Natural killer cell (primary cell): ENCODE measurements at places on chromosomes 5 and 9. TPM values are rescaled to one million over a fixed set of nuclear protein-coding genes. Genes with fewer than 3 reads are reported as not detected.

CCDC152 gene
- 4.0 TPM for total RNA-seq

NR6A1 gene
- total RNA-seq, result 0.75 TPM

SLC24A2 gene
- total RNA-seq, result not detected

ARHGEF39 gene
- total RNA-seq, result 1.5 TPM

CNTFR gene
- total RNA-seq, result not detected

LCN15 gene
- not detected for total RNA-seq

NPDC1 gene
- 3.4 TPM for total RNA-seq

CAVIN4 gene
- total RNA-seq, result 0.63 TPM

GRCh38 chr5:127664093-127664492 is 15.2 kb downstream of the CTXN3 start:
- no peaks in the 10 kb centered on the region for H3K36me3 ChIP-seq
- H3K4me1 ChIP-seq, result no peaks in the 10 kb centered on the region
- no peak for DNase-seq
- no peaks in the 10 kb centered on the region for H3K27me3 ChIP-seq
- H3K4me3 ChIP-seq, result no peak overlapping the region
- no peak overlapping the region for H3K27ac ChIP-seq

DNA sequence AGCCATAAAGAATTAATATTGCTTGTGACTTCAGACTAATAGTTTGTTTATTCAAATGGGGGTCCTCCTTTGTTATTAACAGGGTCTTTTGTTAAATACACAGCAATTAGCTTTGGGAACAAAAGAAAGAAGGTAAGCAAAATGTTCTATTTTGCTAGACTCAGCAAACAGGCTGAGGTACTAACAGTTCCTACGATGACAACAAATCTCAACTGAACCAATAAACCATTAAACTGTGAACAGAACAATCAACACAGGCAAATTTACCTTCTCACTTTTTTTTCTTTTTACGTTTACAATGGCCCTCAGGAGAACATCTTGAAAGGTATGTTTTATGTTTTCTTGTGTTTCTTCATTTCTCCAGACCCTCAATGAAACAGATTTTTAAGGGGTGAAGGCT is 207.2 kb downstream of the NFIB start:
- H3K27me3 ChIP-seq, result no peaks in the 10 kb centered on the region
- no peaks in the 10 kb centered on the region for H3K4me1 ChIP-seq
- H3K27ac ChIP-seq, result no peak overlapping the region
- no peaks in the 10 kb centered on the region for H3K36me3 ChIP-seq

DNA sequence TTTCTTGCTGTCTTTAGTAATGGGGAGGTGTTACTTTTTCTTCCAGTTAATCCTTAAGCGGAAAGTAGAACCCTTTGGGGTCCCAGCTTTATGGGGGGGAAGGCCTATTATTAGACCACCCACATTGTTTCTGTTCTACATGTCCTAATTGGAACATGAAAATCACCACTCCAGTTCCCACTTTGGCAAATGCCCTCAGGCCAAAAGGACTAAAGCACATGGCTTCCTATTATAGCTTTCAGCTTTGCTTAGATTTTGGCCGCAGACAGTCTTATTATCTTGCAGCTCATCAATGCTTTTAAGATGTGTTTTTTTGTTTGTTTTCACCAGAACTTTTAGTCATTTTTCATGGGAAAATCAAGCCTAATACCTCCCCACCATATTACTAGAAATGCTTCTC is 296.8 kb upstream of the ANKH start:
- H3K27me3 ChIP-seq, result no peaks in the 10 kb centered on the region
- H3K4me3 ChIP-seq, result no peak overlapping the region
- no peak overlapping the region for H3K27ac ChIP-seq
- H3K4me1 ChIP-seq, result no peaks in the 10 kb centered on the region
- DNase-seq, result no peak

GRCh38 chr5:55608595-55609349 is 74.0 kb upstream of the PLPP1 start:
- H3K36me3 ChIP-seq, result no peaks in the 10 kb centered on the region
- H3K4me1 ChIP-seq, result no peaks in the 10 kb centered on the region
- H3K27ac ChIP-seq, result no peak overlapping the region
- DNase-seq, result no peak
- H3K27me3 ChIP-seq, result no peaks in the 10 kb centered on the region
- H3K4me3 ChIP-seq, result no peak overlapping the region

GRCh38 chr5:107807431-107807830 is 136.7 kb upstream of the EFNA5 start:
- no peak overlapping the region for H3K4me3 ChIP-seq
- no peaks in the 10 kb centered on the region for H3K4me1 ChIP-seq
- no peaks in the 10 kb centered on the region for H3K36me3 ChIP-seq
- no peak for DNase-seq
- H3K27me3 ChIP-seq, result no peaks in the 10 kb centered on the region

GRCh38 chr9:88387036-88387551 is 1.1 kb upstream of the SPIN1 start:
- no peaks in the 10 kb centered on the region for H3K36me3 ChIP-seq
- peaks cover 14% of the 10 kb centered on the region for H3K4me1 ChIP-seq
- no peaks in the 10 kb centered on the region for H3K27me3 ChIP-seq
- H3K4me3 ChIP-seq, result peak overlapping the region; percentile 82
- no peak for DNase-seq
- H3K27ac ChIP-seq, result peak overlapping the region; percentile 60

- H3K4me3 ChIP-seq, result no peak overlapping the region
- no peaks in the 10 kb centered on the region for H3K27me3 ChIP-seq
- H3K27ac ChIP-seq, result no peak overlapping the region
- no peaks in the 10 kb centered on the region for H3K36me3 ChIP-seq
- DNase-seq, result no peak
Measured at GRCh38 chr9:114561771-114562170, 25.8 kb upstream of the ATP6V1G1 start.

DNA sequence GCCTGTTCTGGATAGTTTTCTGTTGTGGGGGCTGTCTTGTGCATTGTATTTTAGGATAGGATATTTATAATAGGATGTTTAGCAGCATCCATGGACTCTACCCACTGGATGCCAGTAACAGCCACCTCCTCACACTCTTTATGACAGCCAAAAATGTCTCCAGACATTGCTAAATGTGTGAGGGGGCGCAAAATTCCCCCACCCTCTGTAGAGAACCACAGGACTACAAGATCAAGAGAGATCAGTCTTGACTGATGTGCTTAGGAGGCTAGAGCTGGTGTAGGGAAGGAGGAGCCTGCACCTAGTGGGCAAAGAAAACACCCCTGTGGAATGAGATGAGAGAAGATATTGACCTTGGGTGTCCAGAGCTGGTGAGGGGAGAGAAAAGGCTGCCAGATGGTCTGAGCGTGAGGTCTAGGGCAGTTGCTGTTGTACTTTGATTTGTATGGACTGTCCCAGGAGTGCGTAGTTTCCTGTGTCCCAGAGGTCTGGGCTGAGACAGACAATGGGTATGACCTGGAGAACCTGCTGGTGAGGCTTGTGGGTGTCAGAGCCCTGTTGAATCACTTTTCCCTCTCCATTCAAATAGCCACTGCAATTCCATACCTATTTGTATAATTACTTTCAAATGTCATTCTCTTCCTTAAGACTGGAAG is 16.3 kb downstream of the DAPK1 start:
- no peaks in the 10 kb centered on the region for H3K36me3 ChIP-seq
- no peak overlapping the region for H3K4me3 ChIP-seq
- no peak overlapping the region for H3K27ac ChIP-seq
- H3K27me3 ChIP-seq, result no peaks in the 10 kb centered on the region

DNA sequence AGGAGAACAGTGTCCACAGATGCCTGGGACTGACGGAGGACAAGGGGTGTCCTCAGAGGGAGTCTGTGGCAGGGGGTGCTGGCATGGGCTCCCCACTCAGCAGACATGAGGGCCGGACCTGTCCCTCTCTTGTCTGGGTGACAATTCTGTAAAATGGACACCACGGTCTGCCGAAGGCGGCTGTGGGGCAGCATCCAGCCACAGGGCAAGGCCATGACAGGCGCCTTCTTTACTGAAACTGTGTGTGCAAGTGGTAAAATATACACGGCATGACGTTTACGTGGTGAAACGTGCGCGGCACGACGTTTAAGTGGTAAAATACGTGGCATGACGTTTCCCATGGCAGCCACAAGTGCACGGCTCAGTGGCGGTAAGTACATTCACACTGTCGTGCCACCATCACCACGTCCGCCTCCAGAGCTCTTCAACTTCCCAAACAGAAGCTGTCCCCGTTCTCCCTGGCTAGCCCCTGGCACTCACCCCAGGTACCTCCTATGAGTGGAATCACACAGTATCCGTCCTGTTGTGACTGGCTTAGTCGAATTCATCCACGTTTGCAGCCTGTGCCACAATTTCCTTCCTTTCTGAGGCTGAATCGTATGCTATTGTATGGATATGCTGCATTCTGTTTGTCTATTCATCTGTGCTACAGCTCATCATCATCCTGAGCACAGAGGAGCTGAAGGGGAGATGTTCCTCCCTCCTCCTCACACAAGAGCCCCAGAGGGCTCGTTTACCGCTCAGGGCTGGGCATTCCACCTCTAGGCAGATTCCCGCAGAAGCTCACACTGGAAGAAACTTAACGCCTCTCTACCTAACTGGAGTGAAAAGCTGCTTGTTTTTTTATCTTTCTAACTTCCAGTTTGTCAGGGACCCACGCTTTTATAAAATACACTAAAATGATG is 52.5 kb downstream of the COL23A1 start:
- no peak overlapping the region for H3K4me3 ChIP-seq
- no peak overlapping the region for H3K27ac ChIP-seq
- no peaks in the 10 kb centered on the region for H3K4me1 ChIP-seq
- no peaks in the 10 kb centered on the region for H3K36me3 ChIP-seq

- H3K27ac ChIP-seq, result no peak overlapping the region
- no peaks in the 10 kb centered on the region for H3K4me1 ChIP-seq
- H3K4me3 ChIP-seq, result no peak overlapping the region
- no peak for DNase-seq
- H3K27me3 ChIP-seq, result no peaks in the 10 kb centered on the region
Measured at GRCh38 chr9:100884518-100884917, 144.0 kb upstream of the PLPPR1 start.

DNA sequence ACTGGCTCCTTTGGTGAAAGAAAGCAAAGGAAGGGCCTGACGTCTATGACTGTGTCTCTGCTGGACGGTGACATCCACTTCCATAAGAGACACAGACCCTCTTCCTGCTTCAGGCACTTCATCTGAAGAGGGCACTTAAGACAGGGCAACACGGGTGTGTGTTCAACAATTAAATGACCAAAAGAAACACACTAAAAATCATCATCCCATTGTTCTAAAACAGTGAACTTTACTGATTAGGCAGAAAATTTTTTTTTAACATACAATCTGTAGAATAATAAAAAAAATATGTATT is 58.5 kb downstream of the GOLM1 start:
- no peaks in the 10 kb centered on the region for H3K36me3 ChIP-seq
- H3K27me3 ChIP-seq, result no peaks in the 10 kb centered on the region
- no peak overlapping the region for H3K4me3 ChIP-seq
- no peak for DNase-seq

- H3K4me1 ChIP-seq, result no peaks in the 10 kb centered on the region
- no peak overlapping the region for H3K27ac ChIP-seq
- no peaks in the 10 kb centered on the region for H3K36me3 ChIP-seq
- H3K27me3 ChIP-seq, result no peaks in the 10 kb centered on the region
- DNase-seq, result no peak
Measured at GRCh38 chr5:28743025-28743715, 1704.8 kb upstream of the CDH9 start.

- no peak overlapping the region for H3K4me3 ChIP-seq
- no peaks in the 10 kb centered on the region for H3K4me1 ChIP-seq
- H3K27ac ChIP-seq, result no peak overlapping the region
- no peaks in the 10 kb centered on the region for H3K36me3 ChIP-seq
- H3K27me3 ChIP-seq, result no peaks in the 10 kb centered on the region
Measured at GRCh38 chr5:17431272-17432050, 66.6 kb upstream of the TAF11L2 start.

- no peak overlapping the region for H3K27ac ChIP-seq
- no peaks in the 10 kb centered on the region for H3K4me1 ChIP-seq
- H3K27me3 ChIP-seq, result no peaks in the 10 kb centered on the region
- no peak overlapping the region for H3K4me3 ChIP-seq
- peaks cover 31% of the 10 kb centered on the region for H3K36me3 ChIP-seq
- no peak for DNase-seq
Measured at GRCh38 chr5:143064676-143065075, 294.5 kb downstream of the ARHGAP26 start.

DNA sequence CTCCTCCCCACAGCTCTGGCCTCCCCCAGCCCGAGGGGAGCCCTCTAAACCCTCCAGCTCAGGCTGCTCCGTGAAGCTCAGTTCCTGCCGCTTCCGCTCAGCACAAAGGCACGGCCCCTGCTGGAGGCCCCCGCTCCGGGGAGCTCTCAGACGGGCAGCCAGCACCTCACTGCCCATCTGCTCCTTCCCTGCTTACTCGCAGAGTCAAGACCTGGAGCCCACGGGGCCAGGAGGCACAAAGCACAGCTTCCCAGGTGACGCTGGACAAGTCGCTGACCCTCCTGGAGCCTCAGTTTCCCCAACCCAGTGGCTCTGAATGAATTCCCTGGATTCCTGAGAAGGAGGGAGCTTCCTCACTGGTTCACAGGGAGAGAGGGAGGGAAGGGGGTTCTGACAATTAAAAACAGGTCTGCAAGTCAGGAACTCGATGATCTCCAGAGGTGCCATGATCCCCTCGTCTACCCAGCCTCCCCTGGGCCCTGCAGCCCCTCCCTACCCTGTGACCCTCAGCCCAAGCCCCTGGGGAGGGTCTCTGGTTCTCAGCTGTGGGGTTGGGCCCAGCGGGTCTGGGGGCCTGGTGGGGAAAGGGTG is 36.2 kb downstream of the VAV2 start:
- H3K36me3 ChIP-seq, result no peaks in the 10 kb centered on the region
- H3K4me1 ChIP-seq, result peaks cover 63% of the 10 kb centered on the region
- H3K4me3 ChIP-seq, result no peak overlapping the region
- H3K27ac ChIP-seq, result peak overlapping the region; percentile 60

GRCh38 chr9:111013250-111013649 is 25.0 kb downstream of the LPAR1 start:
- no peak overlapping the region for H3K27ac ChIP-seq
- H3K36me3 ChIP-seq, result no peaks in the 10 kb centered on the region
- no peak for DNase-seq

DNA sequence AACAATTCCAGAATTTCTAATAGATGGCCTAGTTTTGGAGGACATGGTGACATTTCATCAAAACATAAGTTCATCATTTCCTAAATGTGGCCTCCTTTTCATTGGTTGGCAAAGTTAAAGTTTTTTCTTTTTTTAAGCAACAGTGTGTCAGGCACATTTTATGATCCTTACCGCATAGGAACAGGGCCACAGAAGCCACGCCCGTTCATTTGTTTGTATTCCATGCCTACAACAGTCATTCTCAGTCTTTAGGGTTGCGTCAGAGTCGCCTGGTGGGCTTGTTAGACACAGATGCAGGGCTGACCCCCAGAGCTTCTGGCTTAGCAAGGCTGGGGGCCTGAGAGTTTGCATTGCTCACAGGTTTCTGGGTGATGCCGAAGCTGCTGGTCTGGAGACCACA is 130.2 kb downstream of the HSD17B3 start:
- no peak for DNase-seq
- H3K36me3 ChIP-seq, result no peaks in the 10 kb centered on the region
- H3K4me1 ChIP-seq, result no peaks in the 10 kb centered on the region
- H3K4me3 ChIP-seq, result no peak overlapping the region
- H3K27me3 ChIP-seq, result peaks cover 2% of the 10 kb centered on the region
